Mammary epithelial cell (primary cell): ENCODE measurements at places on chromosomes 13 and 19.
A peak's percentile ranks its signal among the peaks of the same experiment; 100 is the strongest.

GRCh38 chr19:48445256-48445605, 552 bp upstream of the GRWD1 start:
- peak; percentile 88 for DNase-seq

DNA sequence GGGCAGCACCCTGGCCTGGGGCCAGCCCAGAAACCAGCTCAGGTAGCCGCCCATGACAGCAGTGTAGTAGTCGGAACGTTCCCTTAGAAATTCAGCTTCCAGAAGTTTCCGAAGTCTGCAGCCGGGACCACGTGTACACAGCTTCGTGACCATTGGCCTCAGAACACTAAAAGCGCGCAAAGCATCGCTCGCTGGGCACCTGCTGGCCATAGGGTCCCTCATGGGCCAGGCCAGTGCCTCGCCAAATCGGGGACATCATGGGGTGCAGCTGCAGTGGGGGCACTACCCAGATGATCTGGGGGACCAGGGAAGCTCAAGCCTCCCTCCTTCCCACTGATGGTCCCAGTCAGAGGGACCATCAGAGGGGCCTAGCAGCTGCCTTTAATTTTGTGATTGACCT, 384.5 kb downstream of the MTUS2 start:
- no peak for DNase-seq

- DNase-seq, result no peak
Measured at GRCh38 chr13:110474713-110475112, 86.8 kb downstream of the RAB20 start.

GRCh38 chr19:10384580-10384979, 4.2 kb upstream of the TYK2 start:
- DNase-seq, result no peak

GRCh38 chr13:102035969-102036368, 365.9 kb downstream of the FGF14 start:
- DNase-seq, result no peak

DNA sequence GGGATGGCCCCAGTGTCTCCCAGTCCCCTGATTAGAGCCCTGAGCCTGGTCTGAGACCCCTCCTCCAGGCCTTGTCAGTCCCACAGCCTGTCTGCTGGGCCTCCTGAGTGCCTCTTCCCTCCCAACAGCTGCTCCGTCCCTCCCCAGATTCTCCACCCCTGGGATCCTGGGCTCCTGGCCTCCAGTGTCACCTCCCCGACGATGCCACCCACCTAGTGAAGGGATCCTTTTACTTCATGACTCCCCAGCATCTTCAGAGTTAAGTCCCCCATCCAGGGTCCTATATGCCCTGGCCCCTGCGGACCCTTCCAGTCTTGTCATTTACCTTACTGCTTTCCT, 4.4 kb upstream of the PRX start:
- no peak for DNase-seq

- peak; percentile 76 for DNase-seq
Measured at GRCh38 chr19:7242601-7243258, 51.5 kb downstream of the INSR start.

DNA sequence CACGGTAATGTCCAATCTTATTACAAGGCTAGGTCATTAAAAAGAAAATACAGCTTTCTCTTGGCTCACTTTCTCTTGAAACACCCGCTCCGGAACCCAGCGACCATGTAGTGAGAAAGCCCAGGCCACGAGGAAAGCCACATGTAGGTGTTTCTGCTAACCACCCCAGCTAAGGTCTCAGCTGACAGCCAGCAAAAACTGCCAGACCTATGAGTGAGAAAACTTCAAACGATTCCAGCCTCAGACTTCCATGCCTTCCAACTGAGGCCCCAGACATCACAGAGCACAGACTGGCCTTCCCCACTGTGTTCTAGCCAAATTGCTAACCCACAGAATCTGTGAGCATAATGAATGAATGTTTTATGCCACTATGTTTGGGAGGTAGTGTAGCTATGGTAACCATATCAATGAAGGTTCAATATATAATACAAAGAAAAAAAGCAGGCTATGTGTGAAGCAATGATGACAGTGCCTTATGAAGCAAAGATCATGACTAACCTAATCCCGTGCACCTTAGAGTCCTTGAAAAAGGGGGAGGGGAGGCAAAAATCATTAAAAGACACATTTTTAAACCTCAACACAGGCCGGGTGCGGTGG, 11.9 kb upstream of the TPTE2 start:
- DNase-seq, result no peak
